ENCODE measurements at places on chromosomes 12 and 14. TPM values are rescaled to one million over a fixed set of nuclear protein-coding genes. Genes with fewer than 3 reads are reported as not detected.

Gene RASSF8
- 50.5 TPM for total RNA-seq

Gene ARHGAP9
- 0.18 TPM for total RNA-seq

Gene KLHL33
- under 0.01 TPM for total RNA-seq

Gene LMO3
- total RNA-seq, result 1.7 TPM

Gene KRT72
- not detected for total RNA-seq

Gene RHOJ
- total RNA-seq, result 7.8 TPM

Gene RBMS2
- total RNA-seq, result 38.0 TPM

Gene FLVCR2
- total RNA-seq, result 1.4 TPM

Gene POMT2
- 6.5 TPM for total RNA-seq

Gene GLIPR1L1
- total RNA-seq, result not detected

Gene GPR65
- total RNA-seq, result 0.28 TPM

Gene EML1
- total RNA-seq, result 42.3 TPM

Gene KCNH5
- under 0.01 TPM for total RNA-seq

Gene BDKRB1
- total RNA-seq, result 56.5 TPM

- H3K4me1 ChIP-seq, result no peaks in the 10 kb centered on the region
- H3K27ac ChIP-seq, result no peak overlapping the region
- DNase-seq, result no peak
- H3K27me3 ChIP-seq, result peaks cover 4% of the 10 kb centered on the region
Measured at GRCh38 chr12:12032260-12032791, 38.4 kb upstream of the BCL2L14 start.

DNA sequence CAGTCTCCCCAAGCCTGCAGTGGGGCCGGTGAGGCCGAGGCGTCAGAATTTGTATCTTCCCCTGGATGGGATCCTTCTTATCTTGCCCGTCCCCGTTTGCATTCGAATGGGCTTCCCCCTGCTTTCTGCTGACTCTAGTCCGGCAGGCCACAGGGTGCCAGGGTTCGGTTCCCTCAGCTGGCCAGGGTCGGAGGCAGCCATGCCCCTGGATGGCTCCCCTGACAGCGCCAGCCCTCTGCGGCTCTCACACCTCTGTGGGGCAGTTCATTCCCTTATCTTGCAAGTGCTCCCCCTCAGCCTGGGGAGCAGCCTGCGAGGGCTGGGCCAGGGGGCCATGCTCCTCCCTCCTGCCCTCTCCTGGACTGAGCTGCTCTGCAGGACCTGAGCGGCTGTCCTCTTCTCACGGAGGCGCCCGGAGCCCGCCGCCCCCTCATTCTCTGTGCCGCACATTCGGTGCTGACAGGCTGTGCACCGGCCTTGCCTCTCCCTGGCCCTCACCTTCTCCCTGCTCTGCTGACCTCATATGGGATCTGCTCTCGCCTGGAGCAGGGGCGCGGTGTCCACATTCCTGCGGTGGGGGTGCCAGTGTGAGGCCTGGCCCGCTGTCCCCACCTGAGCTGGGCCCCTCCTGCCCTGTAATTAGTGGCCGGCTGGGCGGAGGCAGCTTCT lies 32.8 kb downstream of the KIF26A start:
- H3K4me3 ChIP-seq, result no peak overlapping the region
- no peak for DNase-seq
- no peak overlapping the region for H3K27ac ChIP-seq
- no peaks in the 10 kb centered on the region for H3K36me3 ChIP-seq
- H3K4me1 ChIP-seq, result no peaks in the 10 kb centered on the region
- H3K27me3 ChIP-seq, result no peaks in the 10 kb centered on the region

DNA sequence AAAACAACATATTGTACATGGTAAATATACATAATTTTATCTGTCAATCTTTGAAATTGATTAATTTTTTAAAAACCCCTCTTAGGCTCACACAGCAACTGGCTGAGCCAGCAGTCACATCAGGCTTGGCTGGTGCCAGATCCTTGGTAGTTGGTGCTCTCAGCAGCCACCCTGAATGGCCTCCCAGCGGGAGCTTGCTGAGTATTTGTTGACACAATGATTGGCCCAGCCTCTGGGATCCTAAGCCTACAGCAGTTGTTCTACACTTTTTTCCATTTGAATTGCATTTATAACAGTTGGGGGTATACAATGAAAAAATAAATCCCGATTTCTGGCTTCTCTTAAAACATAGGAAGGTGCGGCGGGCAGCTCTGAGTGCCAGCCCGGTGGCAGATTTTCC lies 11.1 kb downstream of the PRKAB1 start:
- no peak for DNase-seq
- no peaks in the 10 kb centered on the region for H3K27me3 ChIP-seq
- H3K27ac ChIP-seq, result no peak overlapping the region
- peaks cover 65% of the 10 kb centered on the region for H3K36me3 ChIP-seq
- H3K4me3 ChIP-seq, result no peak overlapping the region
- no peaks in the 10 kb centered on the region for H3K4me1 ChIP-seq

GRCh38 chr12:53231921-53232645 lies at the start of gene RARG:
Gene RARG, minus strand, starts transcription at chr12:53232209. Its CDS starts 4,664 bp downstream, at chr12:53227545.
- DNase-seq, result no peak
- H3K36me3 ChIP-seq, result peaks cover 3% of the 10 kb centered on the region

- no peaks in the 10 kb centered on the region for H3K27me3 ChIP-seq
- H3K27ac ChIP-seq, result no peak overlapping the region
- no peaks in the 10 kb centered on the region for H3K4me1 ChIP-seq
- H3K36me3 ChIP-seq, result no peaks in the 10 kb centered on the region
Measured at GRCh38 chr14:45698462-45699134, 445.6 kb upstream of the MIS18BP1 start.

GRCh38 chr12:110934093-110934852 lies 13.9 kb upstream of the MYL2 start:
- no peaks in the 10 kb centered on the region for H3K4me1 ChIP-seq
- H3K4me3 ChIP-seq, result no peak overlapping the region
- no peak overlapping the region for H3K27ac ChIP-seq
- no peak for DNase-seq

- H3K36me3 ChIP-seq, result no peaks in the 10 kb centered on the region
- H3K27me3 ChIP-seq, result no peaks in the 10 kb centered on the region
- no peaks in the 10 kb centered on the region for H3K4me1 ChIP-seq
- no peak for DNase-seq
- no peak overlapping the region for H3K4me3 ChIP-seq
Measured at GRCh38 chr12:82745063-82745674, 58.5 kb downstream of the TMTC2 start.

DNA sequence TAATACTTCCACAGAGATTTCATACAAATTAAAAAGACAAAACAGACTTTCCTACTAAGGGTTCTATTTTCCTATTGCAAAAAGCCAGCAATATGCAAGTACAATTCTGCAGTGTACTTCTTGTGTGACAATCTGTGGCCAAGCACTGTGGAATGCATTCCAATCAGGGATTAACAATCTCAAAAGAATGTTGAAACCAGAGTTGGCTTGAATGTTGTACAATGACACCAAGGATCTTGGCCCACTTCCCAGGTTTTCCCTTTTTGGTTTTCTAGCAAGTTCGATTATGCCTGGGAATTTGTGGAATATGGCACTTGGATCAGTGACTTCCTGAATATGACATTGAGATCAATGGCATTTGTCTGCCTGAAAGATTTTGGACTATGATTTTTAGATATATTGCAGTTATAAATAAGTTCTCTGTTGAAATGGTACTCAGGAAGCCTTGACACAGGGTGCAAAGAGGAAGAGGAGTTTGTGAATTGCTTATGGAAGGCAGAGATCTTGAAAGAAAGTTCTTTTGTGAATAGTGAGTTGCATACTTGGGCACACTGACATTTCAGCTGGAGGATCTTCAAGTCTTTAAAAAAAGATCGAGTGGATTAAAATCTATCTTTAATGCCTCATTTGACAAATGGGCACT lies 81.4 kb upstream of the FERMT2 start:
- no peaks in the 10 kb centered on the region for H3K27me3 ChIP-seq
- no peak overlapping the region for H3K4me3 ChIP-seq
- H3K27ac ChIP-seq, result peak overlapping the region; percentile 35
- H3K36me3 ChIP-seq, result no peaks in the 10 kb centered on the region
- peaks cover 14% of the 10 kb centered on the region for H3K4me1 ChIP-seq
- DNase-seq, result peak; percentile 88

DNA sequence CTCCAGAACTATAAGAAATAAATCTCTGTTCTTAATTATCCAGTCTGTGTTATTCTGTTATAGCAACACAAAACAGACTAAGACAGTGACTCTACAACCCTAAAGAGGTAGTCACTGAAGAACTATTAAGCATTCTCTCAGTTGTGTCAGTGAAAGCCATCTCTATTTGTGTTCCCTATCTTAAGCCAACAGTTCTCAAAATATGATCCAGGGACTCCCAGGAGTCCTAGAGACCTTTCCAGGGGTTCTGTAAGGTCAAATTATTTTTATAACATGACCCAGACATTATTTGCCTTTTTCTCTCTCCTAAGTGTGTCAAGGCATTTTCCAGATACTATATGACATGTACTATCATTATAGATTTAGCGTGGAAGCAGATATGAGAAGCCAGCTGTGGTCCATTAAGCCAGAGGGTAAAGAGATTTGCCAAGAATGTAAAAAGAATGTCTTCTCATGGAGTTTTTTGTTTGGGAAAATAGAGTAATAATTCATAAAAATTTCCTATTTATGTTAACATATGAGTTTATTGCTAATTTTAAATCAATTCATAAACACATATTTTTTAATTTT lies 315.8 kb downstream of the RGS6 start:
- no peak for DNase-seq
- H3K27me3 ChIP-seq, result no peaks in the 10 kb centered on the region
- H3K4me3 ChIP-seq, result no peak overlapping the region
- no peaks in the 10 kb centered on the region for H3K36me3 ChIP-seq
- no peak overlapping the region for H3K27ac ChIP-seq

DNA sequence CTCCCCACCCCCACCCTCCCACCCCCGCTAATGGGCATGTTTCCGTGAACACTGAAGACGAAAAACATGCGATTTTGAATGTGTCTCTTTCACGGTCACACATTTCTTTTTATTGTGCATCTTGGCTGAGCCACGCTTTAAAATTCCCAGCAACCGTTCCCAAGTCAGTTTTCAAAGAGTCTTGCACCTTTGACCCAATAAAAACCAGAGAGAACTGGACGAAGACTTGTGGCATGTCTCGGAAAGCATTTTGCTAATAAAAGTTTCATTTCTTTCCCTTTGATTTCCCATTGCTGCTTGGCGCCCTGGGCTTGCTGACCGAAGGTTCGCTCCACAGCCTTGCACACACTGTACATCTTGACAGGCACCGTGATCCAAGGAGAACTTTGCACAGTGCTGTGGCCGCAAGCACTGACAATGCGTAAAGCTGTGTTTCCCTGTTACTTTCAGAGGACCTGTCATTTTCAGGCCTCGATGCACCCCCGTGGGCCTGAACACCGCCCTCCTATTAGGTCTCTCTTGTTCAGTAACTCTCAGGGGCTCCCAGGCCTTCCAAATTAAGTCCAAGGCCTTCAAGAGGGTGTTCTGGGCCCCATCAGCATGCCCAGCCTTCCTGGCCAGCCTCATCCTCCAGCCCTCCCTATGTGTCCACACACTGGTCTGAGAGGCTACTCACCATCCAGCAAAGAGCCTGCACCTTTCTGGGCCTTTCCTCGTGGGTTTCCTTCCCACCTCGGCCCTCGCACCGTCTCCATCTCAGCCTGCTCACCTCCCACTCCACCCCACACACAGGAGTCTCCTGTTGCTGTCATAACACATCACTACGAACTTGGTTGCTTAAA lies 63.4 kb upstream of the DIO3 start:
- H3K4me3 ChIP-seq, result no peak overlapping the region
- DNase-seq, result no peak
- H3K36me3 ChIP-seq, result no peaks in the 10 kb centered on the region
- no peak overlapping the region for H3K27ac ChIP-seq
- peaks cover 30% of the 10 kb centered on the region for H3K27me3 ChIP-seq
- H3K4me1 ChIP-seq, result no peaks in the 10 kb centered on the region

- no peaks in the 10 kb centered on the region for H3K4me1 ChIP-seq
- H3K27ac ChIP-seq, result no peak overlapping the region
- peaks cover 15% of the 10 kb centered on the region for H3K27me3 ChIP-seq
- peak; percentile 77 for DNase-seq
Measured at GRCh38 chr14:64891839-64892375, 12.2 kb upstream of the SPTB start.

- no peaks in the 10 kb centered on the region for H3K36me3 ChIP-seq
- H3K27me3 ChIP-seq, result no peaks in the 10 kb centered on the region
- H3K4me3 ChIP-seq, result peak overlapping the region; percentile 73
- no peak for DNase-seq
- peak overlapping the region; percentile 52 for H3K27ac ChIP-seq
Measured at GRCh38 chr12:31591380-31591901, 505 bp upstream of the DENND5B start.

DNA sequence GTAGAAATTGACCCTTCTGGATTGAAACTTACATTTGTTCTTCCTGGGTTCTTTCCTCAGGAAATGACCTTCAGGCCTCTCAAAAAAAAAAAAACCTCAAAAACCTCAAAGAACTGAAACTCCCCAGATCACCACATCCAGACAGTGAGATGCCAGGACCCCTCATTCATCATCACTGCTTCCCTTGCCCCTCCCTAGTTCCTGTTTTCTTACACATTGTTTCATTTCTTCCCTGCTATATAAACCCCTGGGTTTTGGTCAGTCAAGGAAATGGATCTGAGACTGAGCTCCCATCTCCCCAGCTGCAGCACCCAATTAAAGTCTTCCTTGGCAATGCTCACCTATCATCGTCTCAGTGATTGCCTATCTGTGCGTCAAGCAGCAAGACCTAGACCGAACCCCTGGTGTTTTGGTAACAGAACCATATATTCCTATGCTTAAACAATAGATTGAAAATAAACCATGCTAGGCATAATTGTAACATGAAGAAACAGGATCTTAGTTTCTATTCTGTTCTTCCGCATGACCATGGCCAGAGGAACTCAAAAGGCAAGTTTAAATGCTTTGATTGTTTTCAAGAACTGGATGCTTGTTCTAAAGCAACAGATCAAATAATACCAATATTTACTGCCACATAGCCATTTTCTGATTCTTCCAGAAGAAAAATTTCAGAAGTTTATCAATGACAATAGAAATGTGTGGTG lies 108.0 kb upstream of the MAX start:
- no peak overlapping the region for H3K4me3 ChIP-seq
- H3K27ac ChIP-seq, result no peak overlapping the region
- peaks cover 13% of the 10 kb centered on the region for H3K4me1 ChIP-seq
- DNase-seq, result peak; percentile 29
- no peaks in the 10 kb centered on the region for H3K36me3 ChIP-seq

DNA sequence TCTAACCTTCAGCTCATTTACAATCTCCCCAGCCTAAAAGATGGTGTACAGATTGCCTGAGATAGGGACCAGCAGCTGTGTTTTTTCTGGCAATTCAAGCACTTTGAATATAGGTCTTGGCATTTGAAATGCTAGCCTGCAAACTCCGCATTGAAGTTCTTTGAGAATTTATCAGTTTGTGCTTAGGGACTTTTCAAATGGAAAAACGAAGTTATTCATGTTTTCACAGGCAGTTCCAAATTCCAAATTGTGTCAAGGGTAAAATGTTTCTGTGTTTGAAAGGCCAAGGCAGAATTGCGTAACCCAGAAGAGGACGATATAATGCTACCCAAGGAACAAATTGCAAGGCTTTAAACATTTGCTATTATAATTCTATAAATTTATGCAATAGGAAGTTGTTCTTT lies 168.9 kb upstream of the RASSF8 start:
- H3K27me3 ChIP-seq, result no peaks in the 10 kb centered on the region
- H3K4me1 ChIP-seq, result peaks cover 2% of the 10 kb centered on the region
- H3K27ac ChIP-seq, result no peak overlapping the region
- no peak overlapping the region for H3K4me3 ChIP-seq
